ENCODE measurements at places on chromosomes 7 and 10.
A peak's percentile ranks its signal among the peaks of the same experiment; 100 is the strongest.

- no peak for DNase-seq
These were observed 47.5 kb downstream of the PODXL start for GRCh38 chr7:131508754-131509486.

DNA sequence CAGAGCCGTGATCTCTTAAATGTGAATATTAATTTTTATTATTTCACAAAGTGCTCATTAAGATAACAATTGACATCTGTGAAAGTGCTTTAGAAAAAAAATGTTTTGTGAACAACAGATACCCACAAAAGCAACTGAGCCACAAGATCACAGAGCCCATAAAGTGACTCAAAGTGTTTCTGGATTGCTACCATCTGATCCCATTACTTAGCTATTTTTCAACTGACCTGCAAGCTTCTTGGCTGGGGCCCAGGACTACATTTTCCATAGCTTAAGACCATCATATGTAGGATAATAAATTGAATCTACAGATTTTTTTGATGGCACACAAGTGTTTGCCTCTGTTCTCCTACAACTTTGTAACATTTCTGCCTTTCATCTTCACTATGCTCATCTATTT, 674.4 kb downstream of the PHTF2 start:
- DNase-seq = no peak

DNA sequence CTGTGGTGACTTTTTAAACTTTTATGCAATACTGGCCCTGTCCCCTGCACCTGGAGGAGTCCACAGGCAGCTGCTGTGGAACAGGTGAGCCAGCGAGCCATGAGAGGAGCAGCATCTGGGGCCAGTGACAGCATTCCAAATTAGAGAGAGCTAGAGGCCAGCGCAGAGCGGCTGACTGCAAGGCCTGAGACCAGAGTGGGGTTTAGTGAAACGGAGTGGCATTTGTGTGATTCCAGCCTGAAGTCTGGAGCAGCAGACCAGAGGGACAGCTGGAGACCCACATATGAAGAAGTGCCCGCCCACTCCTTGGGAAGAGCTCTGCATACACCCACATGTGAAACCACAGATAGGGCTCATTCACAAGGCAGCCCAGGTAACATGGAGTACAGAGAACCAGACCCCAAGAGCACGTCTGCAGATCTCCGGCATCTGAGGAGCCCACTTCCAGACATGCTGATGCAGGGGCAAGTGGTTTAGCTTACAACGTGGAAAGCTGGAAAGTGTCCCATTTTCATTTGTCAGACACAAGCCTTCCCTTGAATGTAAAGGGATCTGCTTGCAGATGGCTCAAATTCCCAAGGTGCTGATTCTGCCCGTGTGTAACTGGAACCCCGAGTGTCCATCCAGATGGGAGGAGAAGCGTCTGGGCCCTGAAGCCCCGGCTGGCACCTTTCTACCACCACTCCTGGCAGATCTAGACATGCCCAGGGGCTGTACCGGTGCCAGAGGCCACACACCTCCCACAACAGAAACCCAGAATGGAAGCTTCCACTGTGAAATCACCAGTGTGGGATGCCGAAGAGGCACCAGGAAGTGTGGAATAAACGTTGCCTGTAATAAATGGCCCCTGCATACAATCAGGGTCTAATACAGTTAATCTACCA, 256.0 kb upstream of the TCERG1L start:
- DNase-seq = no peak

GRCh38 chr10:48187126-48187525, 87.4 kb downstream of the FRMPD2 start:
- no peak for DNase-seq

GRCh38 chr10:21797533-21797932, 206.0 kb downstream of the DNAJC1 start:
- DNase-seq = no peak

- no peak for DNase-seq
These were observed 43.9 kb downstream of the GRK5 start for GRCh38 chr10:119251315-119251708.

DNA sequence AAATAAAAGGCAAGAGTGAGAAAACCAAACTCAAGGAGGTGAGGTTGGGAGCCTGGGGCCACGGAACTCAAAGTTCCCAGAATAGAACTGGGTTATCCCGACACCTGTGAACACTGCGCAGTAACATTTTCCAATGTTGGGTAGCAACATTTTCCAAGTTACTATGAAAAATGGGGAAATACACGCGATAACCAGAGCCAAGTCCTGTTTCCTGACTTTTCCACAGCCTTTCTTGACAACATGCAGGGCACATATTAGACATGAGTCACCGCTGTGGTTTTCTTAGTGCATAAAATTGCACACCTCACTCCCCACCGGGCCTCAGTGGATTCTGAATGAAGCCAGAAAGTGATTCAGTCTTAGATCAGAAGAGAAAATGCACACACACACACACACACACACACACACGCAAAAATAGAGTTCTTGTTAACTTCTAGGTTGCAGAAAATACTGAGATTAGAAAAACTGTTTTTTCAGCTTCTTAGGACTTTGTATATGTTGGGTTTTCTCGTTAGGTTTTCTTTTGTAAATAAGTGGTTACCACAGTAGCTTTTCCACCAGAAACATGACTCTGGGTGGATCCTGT, 70.0 kb downstream of the CAMK1D start:
- peak; percentile 82 for DNase-seq

GRCh38 chr10:26739071-26739631, 41.6 kb downstream of the PDSS1 start:
- DNase-seq = no peak

GRCh38 chr10:12416344-12417050, 67.2 kb downstream of the CAMK1D start:
- no peak for DNase-seq

DNA sequence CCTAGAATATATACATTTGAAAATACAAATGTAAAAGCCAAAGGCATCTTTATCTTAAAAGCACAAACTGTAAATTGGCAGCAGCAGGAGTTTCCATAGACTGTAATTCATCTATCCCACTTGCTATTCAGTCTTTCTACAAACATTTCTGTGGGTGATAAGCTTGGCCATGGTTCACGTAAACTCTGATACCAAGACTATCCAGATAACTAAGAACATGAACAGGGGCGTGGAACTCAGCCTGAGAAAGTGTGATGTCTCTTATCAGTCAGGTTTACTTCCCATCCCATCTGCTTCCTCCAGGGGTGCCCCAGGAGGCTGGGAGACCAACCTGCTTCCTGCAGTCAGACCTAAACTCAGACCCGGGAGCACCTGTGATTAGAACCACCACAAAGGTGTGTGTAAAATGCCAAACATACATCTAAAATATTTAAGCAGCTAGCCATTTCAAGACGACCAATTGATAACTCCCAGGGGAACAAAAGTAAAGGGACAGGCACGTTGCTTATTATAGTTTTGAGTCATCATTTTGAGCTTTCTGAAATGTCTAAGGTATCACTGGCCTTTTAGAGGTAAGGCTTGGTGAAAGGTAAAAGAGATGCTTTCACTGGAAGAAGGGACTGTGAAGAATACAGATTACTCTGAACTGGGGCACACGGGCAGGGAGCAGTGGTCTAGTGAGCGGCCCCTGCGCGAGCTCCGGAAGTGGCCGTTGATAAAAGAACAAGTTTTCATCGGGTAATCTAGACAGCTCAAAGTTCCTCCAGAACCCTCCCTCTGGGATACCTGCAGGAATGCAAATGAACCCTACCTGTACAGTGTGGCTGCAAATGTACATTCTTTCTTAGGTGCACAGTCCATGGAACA, 51.5 kb downstream of the RSU1 start:
- DNase-seq = no peak

DNA sequence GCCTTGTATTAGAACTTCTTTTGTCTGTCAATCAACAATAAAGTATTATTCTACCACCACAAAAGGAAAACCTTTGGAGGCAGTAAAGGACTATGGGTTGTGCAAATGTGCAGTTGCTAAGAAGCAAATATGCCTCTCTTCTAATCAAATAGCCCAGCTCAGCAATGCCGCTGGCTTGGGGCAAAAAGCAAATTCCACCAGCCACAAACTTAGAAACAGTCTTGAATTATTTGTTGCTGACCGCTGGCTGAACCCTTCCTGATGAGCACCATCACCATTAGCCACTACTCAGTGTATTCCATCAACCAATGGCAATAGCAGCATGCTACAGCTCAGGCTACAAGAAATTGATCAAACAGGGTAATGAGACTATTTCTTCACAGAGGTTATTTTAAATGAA, 51.0 kb downstream of the SKAP2 start:
- no peak for DNase-seq

- DNase-seq = no peak
These were observed 89.2 kb downstream of the SAMD9 start for GRCh38 chr7:93028610-93029009.

DNA sequence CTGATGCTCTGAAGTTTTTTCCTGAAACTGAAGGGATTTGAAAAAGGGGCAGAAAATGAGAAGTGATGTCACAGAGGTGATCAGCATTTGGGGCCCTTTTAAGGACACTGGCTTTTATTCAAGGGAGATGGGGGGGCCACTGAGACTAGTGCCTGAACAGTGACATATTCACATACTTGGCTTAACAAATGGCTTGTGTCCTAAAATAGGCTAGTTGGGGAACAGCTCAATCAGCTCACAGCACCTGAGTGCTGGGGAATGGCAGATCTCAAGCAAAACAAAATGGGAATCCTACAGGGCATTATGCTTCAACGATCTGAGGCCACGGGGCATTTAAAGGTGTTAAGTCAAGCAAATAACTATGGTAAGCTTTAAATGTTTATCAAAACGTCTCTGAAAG, 90.1 kb downstream of the UBE2H start:
- DNase-seq = no peak

- DNase-seq = no peak
These were observed 557 bp upstream of the TAX1BP1 start for GRCh38 chr7:27739301-27739908.

All from activated CD4-positive, alpha-beta T cell treated with anti-CD3 and anti-CD28 coated beads, Interleukin-2, amount 50 U/mL, for 24 hours (primary cell).